Neural progenitor cell (in vitro differentiated cells): ENCODE measurements at places on chromosomes 5 and 9.
A peak's percentile ranks its signal among the peaks of the same experiment; 100 is the strongest.

DNA sequence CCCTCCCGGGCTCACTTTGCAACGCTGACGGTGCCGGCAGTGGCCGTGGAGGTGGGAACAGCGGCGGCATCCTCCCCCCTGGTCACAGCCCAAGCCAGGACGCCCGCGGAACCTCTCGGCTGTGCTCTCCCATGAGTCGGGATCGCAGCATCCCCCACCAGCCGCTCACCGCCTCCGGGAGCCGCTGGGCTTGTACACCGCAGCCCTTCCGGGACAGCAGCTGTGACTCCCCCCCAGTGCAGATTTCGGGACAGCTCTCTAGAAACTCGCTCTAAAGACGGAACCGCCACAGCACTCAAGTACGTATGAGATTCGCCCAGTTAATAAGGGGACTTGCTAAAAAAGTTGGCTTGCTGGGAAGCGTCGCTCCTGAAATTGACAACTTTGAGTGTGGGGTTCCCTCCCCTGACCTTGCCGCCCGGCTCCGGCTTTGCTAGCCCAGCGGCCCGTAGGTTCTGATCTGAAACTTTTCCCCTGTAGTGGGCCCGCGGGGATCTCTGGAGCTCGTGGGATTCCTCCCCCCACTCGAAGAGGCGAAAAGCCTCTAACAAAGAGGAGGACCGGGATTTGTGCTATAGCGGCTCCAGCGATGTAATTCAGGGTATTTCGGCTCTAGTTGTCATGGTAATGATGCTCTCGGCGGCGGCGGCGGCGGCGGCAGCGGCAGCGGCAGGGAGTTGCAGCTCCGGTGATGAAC, 572 bp downstream of the NR4A3 start:
- DNase-seq = peak; percentile 82

- DNase-seq = peak; percentile 46
Observed at GRCh38 chr9:129437626-129438323, 183.1 kb downstream of the C9orf50 start.

DNA sequence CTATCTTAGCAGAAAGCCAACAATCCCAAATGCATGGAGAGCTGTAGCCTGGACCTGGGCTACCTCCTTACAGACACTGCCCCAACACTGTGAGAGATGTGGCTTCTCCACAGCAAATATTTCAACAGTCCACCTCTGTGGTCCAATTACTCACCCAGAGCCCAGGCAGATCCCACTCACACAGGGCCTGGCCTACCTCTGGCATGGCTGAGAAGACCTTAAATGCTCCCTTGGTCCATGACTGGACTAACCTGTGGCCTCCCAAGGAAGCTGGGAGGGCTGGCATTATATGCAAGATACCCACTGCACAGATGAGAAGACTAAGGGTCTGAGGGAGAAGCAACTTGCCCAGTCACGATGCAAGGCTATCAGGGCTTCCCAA, 22.8 kb upstream of the SLC25A51 start:
- no peak for DNase-seq

DNA sequence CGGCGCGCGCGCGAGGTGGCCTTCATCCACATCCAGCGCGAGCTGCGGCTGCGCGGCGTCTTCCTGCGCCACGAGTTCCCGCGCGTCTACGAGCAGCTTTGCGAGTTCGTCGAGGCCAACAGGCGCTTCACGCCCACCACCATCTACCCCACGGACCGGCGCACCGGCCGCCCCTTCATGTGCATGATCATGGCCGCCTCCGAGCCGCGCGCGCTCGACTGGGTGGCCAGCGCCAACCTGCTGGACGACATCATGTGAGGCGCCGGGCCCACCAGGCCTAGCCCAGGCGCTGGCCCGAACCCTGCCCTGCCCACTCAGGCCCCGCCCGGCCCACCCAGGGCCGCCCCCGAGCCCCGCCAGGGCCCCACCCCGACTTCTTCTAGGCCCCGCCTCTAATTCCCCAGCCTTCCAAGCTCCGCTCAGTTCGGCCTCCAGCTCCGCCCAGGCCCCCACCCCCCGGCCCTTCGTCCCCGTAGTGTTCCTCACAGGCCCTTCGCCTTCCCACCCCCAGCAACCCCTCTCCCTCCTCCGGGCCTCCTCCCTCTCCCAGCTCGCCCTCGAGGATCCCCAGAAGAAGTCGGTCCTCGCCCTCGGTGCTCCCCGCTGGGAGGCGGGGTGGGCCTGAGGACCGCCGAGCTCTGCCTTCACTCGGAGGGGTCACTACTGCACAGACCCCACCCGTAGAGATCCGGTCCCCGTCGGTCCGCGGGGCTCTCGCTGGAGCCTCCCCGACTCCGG, 2.0 kb upstream of the PHPT1 start:
- DNase-seq = peak; percentile 86

GRCh38 chr9:90198956-90199355, 443.7 kb downstream of the DIRAS2 start:
- DNase-seq = no peak

DNA sequence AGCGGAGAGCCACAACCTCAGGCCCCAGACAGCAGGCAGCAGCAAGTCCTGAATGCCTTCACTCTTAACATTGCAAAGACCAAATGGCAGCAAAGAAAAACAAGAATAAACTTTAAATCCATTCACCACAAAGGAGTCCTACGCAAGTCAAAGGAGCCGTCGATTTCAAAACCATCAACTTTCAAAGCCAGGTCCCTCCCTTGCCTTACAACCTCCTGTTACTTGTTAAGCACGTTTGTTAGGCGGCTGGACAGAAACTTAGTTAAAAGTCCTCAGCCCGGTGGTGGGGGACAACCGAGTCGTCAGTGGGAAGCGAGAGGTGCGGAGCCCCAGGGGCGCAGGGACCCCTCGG, 938 bp downstream of the LPAR1 start:
- peak; percentile 61 for DNase-seq

GRCh38 chr5:120103495-120103894, 360.6 kb upstream of the PRR16 start:
- no peak for DNase-seq

- DNase-seq = no peak
Observed at GRCh38 chr9:34428325-34428958, 29.9 kb downstream of the FAM219A start.

- DNase-seq = no peak
Observed at GRCh38 chr9:26606756-26607155, 285.8 kb downstream of the CAAP1 start.

DNA sequence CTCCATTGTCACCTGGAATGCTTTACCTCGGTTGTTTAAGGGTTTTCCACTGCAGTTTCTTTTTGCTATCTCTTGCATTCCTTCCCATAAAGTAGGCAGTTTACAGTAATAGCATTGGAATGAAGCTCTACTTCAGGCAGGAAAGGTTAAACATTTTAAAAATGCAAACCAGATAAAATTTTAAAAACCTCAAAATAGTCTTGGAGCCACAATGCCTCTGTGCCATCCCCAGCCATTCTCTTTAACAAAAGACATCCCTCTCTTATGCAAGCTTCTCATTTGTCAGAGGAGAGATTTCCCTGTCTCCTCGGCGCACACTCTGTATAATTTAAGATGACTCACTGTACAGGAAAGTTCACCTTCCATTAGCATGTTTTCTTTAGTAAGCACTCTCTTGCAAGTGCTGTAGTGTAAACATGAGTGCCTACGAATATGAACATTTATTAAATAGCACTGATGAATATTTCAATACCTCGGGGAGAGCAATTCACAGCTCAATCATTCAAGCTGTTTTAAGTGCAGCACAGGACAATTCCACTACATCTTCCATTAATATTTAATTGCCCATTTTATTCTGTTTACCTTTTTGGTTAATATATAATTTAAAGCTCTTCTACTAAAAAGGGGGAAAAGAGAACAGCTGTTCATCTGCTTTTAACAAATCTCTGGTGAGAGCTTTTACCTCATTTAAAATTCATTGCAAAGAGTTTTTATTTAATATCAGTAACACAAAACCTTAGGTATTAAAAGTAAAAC, 343.6 kb downstream of the SPATA31D1 start:
- no peak for DNase-seq

- no peak for DNase-seq
Observed at GRCh38 chr5:111557686-111558085, 45.4 kb upstream of the STARD4 start.

DNA sequence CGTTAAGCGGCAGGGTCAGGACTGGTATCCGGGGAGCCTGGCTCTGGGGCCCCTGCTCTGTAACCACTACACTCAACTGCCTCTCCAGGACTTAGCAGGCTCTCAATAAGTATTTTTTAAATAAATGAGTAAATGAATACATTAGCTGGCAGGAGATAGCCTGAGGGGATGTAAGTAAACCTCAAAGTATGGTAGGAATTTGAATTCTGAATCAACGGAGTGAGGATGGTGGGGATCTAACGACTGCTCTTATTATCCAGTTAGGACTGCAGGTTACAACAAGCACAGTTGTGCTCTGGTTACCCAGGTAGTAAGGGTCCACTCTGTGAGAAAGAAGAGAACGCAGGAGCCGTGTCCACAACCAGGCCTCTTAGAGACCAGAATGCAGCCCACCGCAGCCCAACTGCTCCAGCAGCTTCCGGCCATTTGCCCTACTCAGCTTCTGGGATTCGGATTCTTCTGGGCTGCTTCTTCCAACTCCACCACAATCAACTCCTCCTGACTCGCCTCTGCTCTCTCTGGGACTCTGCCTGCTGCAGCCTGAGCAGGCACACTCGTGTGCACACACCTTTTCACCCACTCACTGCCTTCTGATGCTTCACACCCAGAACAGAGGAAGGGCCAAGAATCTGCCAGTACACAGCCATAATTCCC, 52.6 kb downstream of the MED27 start:
- no peak for DNase-seq

DNA sequence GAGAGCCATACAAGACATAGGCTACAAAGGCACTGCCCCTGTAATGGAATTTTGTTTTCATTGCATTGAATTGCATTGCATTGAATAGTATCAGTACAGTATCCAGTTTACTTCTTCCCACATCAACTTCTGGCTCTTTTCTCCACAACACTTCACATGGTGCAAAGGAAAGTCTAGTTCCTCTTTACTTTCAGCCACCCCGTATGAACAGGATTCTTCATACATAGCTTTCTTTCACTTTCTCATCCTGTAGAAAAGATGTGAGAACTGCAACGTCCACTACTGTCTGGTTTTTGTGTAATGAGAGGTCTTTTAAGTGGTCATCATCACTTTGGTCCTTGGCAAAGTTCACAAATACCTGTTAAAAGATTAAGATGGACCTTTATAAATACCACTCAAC, 20.2 kb downstream of the NIPSNAP3B start:
- DNase-seq = no peak

DNA sequence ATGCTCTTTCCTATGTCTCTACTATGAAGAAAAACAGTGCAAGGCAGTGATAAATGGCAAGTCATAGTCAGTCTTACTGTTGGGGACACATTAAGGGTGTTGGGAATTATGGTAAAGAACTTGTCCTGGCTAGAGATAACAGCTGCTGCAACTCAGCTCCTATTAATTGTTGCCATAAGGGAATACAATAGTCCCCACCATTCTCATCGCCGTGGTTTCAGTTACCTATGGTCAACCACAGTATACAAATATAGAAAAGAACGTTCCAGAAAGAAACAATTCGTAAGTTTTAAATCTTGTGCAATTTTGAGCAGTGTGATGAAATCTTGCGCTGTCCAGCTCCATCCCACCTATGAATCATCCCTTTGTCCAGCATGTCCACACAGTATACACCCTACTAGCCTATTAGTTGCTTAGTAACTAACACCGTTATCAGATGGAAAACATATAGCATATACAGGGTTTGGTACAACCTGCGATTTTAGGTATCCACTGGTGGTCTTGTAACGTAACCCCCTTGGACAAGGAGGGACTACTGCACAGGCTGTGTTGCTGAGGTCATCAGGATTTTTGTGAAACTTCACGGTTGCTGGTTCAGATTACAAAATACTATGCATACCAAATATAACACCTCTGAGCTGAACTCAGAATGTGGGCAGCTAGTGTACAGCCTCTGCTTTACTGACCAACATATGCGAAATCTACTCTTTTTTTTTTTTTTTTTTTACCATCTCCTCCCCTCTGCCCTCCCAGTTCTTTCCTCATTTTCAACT, 53.5 kb downstream of the ZFR start:
- DNase-seq = no peak

DNA sequence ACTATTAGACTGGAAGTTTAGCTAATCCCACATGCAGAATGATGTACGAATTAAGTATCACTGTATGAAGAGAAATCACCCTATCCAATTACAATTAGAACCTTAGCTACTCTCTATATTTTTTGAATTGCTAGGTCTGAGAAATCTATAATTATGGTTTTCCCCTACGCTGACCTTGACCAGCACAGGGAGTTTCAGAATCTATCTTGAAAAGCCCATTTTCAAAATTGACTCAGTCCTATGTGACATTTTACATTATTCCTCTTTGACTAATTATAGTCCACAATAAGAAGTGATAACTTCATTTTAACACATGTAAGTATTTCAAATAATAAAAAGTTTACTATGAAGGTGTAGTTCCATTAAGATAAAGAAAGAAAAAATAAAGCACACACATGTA, 21.5 kb downstream of the NUDT12 start:
- DNase-seq = no peak

GRCh38 chr5:141982626-141983025, 13.7 kb downstream of the RNF14 start:
- no peak for DNase-seq

DNA sequence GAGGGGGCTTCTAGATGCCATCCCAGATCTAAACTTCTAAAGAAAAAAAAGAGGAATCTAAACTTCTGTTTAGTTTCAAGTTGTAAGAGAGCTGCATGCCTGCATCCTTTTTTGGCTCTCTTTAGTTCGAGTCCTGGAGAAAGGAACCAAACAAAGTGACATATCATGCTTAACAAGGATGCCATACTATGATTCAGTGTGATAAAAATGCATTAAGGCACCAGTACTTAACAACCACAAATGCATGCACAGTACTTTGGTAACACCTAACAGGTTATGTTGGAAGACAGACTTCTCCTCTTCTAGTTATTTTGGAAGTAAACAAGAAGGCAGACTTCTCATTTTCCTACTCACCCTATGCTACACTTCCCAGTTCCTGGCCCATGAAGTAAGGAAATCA, 27.3 kb downstream of the NME5 start:
- DNase-seq = no peak

GRCh38 chr5:168324859-168325630, 33.6 kb downstream of the WWC1 start:
- no peak for DNase-seq

DNA sequence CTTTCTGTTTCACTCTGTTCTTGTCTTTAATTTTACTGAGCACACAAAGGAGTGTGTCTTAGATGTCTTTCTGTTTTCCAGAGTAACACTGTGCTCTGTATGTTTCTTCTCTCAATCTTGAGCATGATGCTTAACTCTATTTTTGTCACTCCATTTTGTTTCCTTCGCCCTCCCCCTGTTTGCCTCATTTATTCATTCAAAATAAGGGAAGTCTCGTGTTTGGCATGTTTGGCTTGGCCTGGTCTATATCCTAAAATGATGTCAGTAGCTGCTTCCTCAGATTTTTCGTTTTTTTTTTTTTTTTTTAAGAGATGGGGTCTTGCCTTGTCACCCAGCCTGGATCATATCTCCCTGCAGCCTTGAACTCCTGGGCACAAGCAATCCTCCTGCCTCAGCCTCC, 22.0 kb downstream of the ZNF618 start:
- no peak for DNase-seq

GRCh38 chr5:96816991-96817390, 9.2 kb upstream of the ERAP1 start:
- DNase-seq = no peak

- DNase-seq = no peak
Observed at GRCh38 chr5:81393430-81393782, 528 bp downstream of the ACOT12 start.
